ENCODE measurements at places on chromosomes 3 and 15. TPM values are rescaled to one million over a fixed set of nuclear protein-coding genes. Genes with fewer than 3 reads are reported as not detected.
A peak's percentile ranks its signal among the peaks of the same experiment; 100 is the strongest.

DNA sequence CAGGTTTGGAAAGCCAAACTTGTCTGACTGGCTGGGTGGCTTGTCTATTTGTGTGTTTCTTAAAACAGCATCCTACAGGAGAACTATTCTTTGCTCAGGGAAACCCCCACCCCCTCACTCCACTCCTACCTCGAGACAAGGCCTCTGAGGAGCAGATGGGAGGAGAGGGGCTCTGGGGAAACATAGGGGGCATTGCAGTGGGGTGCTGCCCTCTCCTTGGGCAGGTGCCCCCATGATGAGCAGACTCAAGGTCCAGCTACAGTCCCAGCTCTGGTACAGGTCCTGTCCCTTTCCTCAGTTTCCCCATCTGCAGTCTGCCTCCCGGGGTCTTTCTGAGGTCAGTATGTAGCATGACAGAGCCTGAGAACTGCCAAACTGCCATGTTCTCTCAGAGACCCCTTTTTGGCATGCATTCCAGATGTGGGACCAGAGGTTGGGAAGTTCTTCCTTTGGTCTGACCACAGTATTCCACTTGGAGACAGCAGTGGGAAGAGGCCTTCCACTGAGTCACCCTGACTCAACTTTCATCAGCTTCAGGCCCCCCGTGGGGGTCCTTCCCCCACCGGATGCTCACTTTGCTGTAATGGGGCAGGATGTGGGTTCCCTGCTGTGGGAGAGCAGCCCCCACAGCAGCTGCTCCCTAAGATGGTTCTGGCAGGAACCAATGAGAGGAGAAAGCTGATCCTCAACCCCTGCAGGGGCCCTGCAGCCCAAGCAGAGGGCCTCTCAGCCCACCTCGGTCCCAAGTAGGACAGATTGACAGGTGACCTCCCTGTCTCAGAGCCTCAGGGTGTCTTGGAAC lies 32.3 kb upstream of the CYP11A1 start:
- DNase-seq: peak; percentile 36

Gene TMED3
- 24.3 TPM for total RNA-seq

Gene DNAH1
- 72.0 TPM for total RNA-seq

Gene ROPN1B
- not detected for total RNA-seq

- DNase-seq: no peak
These were observed 46.3 kb upstream of the C3orf70 start for GRCh38 chr3:185199206-185199605.

DNA sequence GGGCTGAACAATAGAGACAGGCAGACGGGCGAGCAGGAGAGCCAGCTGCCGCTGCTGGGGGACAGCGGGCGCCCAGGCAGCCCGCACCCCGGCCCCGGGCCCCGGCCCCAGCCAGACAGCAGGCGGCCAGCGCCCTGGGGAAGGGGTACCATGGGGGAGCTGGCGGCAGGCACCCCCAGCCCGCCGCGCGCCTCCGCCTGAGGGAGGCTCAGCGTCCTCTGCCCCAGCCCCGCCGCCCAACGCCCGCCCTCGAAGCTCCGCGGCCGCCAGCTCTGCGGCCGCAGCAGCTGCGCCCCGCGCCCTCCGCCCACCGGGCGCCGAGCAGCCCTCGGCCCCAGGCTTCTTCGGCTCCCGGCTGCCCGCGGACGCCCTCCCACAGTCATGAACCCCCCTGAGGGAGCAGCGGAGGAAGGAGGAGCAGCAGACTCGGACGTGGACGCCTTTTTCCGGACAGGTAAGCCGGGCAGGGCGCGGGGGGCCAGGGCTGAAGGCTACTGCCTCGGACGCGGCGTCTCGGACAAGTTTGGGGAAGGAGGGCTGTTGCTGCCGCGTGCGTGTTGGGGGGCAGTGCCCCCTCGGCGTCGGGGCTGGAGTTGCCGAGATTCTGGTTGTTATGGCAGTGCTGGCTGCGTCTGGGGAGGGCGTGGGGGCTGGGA lies 41.6 kb upstream of the ROPN1 start:
- no peak for DNase-seq

DNA sequence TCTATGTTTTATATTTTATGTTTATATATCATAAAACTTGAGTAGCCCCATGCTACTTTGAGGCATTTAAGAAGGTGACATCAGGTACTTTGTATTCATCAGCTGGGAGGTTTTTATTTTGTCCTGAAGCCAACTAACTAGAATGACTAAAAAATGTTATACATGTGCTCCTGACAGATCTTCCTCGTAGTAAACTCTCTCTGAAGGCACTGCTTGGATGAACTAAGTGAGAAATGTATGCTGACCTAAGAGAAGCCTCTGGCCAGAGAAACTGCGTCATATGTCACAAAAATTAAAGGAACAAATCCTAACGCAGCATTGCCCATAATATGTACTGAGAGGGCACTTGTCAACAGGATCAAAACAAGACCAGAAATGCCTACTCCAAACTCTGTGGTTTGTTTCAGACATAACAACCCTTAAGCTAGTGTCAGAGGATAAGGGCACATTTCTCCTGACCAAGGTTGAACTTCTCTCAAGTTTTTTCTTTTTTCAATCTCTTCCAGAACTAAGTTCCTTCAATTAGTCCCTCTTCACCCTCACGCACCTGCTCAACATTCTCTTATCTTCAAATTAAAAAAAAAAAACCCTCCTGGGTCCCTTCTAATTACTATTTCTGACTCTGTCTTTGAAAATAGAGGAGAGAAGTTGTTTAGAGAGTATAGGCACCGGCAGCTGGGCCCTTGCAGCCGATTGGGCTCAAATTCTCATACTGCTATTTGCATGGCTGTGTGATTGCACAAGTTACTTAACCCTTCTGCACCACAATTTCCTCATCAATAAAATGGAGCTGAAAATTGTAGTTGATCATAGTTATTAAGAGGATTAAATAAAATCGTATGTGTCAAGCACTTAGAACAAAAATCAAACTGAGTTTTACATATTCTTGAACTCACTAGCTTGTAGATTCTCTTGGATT lies 159.0 kb downstream of the FRMD5 start:
- no peak for DNase-seq

GRCh38 chr15:89364741-89365450 lies 30.3 kb upstream of the POLG start:
- no peak for DNase-seq

DNA sequence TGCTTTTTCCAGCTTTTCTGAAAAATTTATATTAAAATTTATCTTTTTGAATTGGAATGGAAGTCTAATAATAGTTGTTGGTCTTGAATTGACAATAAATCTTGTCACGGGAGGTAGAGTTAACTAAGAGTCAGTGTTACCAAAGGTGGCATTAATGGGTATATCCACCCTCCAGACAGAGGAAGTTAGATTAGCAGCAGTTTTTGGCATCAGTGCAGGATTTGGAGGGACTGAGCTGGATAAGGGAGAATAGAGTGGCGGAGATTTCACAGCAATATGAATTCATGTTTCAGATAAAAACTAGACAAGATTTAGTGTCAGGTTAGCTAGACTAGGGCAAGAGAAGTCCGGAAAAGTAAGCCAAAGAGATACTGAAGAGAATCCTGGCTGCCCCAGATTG lies 201.3 kb upstream of the ZBTB20 start:
- DNase-seq: no peak

Gene CCR9
- 8.1 TPM for total RNA-seq

GRCh38 chr3:186241910-186242821 lies 119.9 kb downstream of the DGKG start:
- no peak for DNase-seq

- no peak for DNase-seq
These were observed 18.1 kb downstream of the MB21D2 start for GRCh38 chr3:192899540-192899982.

DNA sequence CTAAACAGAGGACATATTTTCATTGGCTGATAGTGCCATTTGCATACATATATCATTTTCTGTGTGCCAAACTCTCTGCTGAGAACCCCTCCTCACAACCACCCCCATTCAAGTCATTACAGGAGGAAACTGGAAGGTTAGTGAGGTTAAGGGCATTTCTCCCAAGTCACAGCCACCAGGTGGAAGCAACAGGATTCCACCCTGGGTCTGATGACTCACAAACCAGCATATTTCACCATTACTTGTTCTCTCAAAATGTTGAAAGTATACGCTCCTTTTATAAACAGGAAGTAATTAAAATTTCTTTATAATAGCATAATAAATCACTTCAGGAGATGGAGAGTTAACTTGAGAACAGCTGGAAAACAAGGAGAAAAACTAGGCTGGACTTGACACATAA lies 398.6 kb upstream of the WNT5A start:
- DNase-seq: no peak

- no peak for DNase-seq
These were observed 56.5 kb downstream of the VPS8 start for GRCh38 chr3:184868477-184868876.

GRCh38 chr3:23270423-23270822 lies 67.3 kb downstream of the UBE2E2 start:
- DNase-seq: no peak

GRCh38 chr3:32951410-32951811 lies at the start of gene CCR4:
TSS of gene CCR4 (plus strand) at chr3:32951644. CDS start at chr3:32953423, 1,779 bp downstream.
- DNase-seq: peak; percentile 62

Gene DPPA2
- not detected for total RNA-seq

DNA sequence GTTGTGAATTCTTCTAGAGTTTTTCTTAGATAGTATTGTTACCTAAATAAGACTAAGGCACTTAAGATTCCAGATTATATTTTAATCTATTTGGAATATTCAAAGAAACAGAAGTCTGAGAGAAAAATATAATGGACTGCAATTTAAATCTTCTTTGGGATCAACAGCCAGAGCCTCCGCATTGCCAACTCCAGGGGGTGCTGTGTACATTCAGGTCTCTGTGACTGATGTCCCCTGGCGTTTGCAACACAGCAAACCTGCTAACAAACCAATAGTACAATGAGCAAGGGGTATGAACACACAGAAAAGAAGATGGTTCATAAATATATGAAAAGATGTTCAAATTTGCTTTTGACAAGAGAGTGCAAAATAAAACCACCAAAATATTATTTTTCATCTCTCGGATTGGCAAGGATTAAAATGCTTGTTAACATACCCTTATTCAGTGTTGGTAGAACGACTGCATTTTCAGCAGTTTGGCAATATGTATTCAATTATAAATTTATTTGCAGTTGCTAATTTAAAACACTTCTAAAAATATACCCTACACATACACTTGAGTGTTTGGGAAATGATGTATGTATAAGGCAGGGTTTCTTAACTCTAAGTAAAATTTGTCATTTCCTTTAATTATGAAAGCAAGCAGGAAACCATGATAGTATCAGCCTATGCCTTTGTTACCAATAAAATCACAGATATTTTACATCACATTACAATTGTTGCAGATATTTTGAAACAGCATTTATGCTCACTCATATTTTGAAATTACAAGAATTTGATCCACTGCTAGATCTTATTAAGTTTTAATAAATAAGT lies 16.1 kb upstream of the TM4SF1 start:
- DNase-seq: no peak

Gene CACNA2D3
- not detected for total RNA-seq

Gene CA12
- total RNA-seq: 0.51 TPM

DNA sequence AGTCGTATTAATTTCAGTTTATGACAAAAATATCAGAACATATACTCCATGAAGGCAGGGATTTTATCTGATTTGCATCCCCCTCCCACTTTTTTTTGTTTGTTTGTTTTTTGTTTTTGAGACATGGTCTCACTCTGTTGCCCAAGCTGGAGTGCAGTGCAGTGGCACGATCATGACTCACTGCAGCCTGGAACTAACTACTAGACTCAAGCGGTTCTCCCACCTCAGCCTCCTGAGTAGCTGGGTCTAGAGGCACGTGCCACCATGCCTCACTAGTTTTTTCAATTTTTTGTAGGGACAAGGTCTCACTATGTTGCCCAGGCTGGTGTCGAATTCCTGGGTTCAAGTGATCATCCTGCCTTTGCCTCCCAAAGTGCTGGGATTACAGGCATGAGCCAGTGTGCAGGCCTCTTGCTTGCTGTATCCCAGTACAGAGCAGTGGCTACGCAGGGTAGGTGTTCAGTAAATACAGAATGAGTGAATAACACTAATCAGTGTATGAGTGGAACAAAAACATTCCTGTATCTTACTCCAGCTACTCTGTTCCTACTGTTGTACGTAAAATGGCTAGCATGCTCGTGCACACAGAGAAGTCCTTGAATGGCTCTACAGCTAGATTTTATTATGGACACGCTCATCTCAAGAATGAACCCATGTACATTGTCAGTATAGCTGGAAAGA lies 272.4 kb downstream of the FOXP1 start:
- DNase-seq: no peak
